ENCODE measurements at places on chromosomes 2 and 18.

- no peak for DNase-seq
Measured at GRCh38 chr2:212078103-212078502, 460.5 kb downstream of the ERBB4 start.

GRCh38 chr2:26401739-26402541, at the start of gene DRC1:
Gene DRC1 (plus strand): TSS chr2:26401920. CDS start chr2:26401990, 70 bp downstream.
- DNase-seq = no peak

GRCh38 chr2:45191976-45192375, 182.7 kb upstream of the SIX2 start:
- DNase-seq = no peak

- no peak for DNase-seq
Measured at GRCh38 chr2:240589850-240590525, 3.5 kb downstream of the CAPN10 start.

DNA sequence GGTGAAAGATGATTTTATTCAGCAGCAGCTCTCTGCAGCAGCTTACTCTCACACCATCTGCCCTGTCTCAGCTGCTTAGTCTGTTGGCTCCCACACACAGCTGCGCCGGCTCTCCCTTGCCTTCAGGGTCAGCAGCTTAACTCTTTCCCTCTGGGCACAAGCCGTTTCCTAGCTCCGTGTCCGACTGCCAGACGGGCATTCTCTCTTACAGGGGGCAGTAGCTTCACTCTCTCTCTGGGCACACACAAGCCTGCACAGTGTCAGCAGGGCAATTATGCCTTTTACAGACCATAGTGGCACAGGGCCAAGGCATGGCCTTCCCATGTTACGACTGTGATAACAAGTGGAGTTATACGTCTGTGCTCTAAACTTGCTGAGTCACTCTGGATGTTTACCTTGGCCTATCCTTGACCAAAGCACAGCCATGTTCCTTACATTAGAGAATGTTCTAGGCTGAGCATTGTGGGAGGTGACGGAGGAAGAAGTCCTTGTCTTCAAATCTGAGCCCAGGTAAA, 31.7 kb downstream of the PCARE start:
- no peak for DNase-seq

GRCh38 chr18:77495982-77496690, 246.5 kb downstream of the GALR1 start:
- no peak for DNase-seq

GRCh38 chr2:46198164-46198883, 98.9 kb upstream of the EPAS1 start:
- no peak for DNase-seq

DNA sequence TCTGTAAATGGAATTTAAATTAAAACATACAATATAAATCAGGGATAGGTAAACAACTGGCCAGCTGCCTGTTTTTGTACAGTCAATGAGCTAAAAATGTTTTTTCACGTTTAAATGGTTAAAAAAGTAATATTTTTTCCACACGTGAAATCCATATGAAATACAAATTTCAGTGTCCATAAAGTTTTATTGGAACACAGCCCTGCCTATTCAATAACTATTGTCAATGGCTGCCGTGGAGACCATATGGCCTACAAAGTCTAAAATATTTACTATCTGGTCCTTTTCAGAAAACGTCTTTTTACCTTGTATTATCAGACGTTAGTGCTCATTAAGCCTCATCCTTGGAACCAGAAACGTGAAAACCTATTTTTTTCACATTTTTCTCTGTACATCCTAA, 1.3 kb downstream of the TMEM17 start:
- no peak for DNase-seq

DNA sequence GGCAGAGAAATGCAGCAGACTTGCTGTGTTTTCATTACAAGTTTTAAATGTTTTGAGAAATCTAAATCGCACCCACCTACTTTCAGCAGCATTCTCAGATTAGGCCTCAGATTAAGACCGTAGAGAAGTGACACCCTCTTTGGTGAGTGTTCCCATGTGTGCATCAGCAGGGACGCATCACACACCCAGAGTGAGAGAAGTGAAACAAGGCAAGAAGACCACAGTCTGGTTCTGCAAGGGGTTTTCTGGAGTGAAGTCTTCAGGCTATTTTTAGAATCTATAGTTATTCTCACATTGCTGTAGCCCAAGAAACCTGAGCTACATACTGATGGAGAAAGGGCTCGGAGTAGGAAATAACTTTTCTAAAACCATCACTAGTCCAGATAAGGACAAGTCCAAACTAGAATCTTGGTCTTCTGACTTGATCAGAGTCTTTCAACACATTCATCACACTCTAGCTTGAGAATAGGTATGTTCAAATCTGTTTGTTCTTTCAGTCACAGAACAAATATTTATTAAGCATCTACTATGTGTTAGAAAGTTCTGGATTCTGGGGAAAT, 1216.6 kb upstream of the PIK3C3 start:
- no peak for DNase-seq

DNA sequence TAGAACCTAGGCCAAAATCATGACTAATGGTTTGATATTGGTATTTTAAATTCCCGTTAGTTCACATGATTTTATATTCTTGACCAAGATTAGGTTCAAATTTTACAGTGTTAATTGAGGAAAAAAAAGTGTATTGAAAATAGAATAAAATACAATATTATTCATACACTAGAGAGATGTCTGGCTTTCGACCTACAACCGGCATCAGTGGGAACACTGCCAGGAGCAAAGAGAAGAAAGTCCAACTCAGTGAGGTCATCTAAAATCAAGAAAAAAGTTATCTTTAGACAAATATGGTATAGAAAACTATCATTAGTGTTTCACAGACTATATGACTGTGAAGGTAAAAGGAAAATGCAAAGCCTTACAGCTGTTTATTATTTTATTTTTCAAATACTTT, 81.5 kb downstream of the PIGN start:
- DNase-seq = no peak

DNA sequence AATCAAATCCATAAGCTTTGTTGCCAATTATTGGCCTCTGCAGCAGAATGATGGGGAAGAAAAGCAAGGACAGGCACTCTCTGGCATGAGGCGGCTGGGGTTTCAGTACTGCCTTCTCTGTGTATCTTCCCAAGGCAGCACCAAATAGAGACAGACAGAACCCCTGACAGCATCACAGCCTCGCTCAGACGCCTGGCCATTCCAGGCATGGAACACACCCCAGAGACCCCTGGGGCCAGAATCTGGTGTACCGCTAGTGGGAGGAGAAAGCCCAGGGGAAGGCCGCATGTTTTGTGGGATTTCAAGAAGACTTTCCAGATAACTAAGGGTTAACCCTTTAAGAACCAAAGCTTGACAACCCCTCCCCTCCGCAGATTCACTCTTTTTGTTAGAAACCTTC, 282.1 kb downstream of the EN1 start:
- no peak for DNase-seq

DNA sequence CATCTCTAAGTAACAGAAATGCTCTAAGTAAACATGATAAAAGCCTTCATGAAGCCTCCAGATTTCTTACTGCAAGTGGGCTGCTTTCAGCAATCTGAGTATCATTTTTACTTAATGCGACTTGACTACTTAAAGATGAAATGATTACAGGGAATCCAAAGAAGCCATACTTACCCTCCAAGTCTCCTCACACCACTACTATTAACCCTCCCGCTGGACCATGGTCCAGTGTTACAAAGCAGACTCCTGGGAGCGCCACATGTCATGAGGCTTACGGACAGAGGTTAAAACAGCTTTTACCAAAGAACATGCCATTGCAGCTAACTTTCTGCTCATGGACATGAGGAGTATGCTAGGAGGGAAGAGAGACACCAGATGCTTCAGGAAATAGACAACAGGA, 46.4 kb downstream of the LPIN2 start:
- DNase-seq = no peak

GRCh38 chr2:180893752-180894151, 86.7 kb upstream of the UBE2E3 start:
- DNase-seq = no peak

DNA sequence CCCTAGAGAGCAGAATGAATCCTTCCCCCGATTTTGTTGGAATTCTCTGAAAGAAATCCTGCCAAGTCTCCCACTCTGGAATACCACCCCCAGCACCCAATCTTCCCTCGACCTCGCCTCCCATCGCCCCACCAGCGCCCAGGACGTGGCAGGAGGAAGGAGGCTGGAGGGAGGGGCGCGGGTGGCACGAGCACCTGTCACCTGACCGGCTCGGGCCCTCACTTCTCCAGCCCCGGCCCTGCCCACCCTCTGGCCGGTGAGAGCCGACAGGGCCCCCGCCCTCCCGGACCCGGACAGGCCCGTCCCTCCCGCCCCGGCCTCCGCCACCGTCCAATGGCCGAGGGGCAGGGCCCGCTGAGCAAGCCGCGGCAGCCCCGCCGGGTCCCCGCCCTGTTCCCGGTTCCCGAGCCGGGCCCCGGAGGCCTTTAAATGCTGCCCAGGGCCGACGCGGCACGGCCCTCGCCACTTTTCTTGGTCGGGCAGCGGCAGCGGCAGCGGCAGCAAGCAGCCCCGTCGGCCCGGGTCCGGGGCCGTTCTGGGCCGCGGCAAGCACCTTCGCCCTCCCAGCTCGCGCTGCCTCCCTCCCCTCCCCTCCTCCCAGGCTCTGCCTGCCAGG, at the start of gene LGALSL:
Gene LGALSL, plus strand, starts transcription at position 393 of the 616 bp plus-strand sequence. CDS start 384 bp downstream, outside the sequence.
- no peak for DNase-seq

- no peak for DNase-seq
Measured at GRCh38 chr2:2744107-2744506, 413.0 kb upstream of the MYT1L start.

DNA sequence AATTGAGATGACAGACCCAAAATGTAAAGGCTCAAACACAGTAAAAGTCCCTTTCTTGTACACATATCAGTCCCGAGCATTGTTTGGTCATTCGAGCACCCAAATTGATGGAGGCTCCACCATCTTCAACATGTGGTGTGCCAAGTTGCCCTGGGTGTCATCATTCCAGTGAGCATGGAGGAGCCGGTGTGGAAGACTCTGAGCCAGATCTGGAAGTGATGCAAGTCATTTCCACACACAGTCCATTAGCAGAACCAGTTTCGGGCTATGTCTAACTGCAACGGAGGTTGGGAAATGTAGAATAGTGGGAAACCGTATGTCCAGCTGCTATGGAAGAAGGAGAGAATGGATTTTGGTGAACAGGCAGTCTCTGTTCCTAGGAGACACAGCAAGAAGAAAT, 40.9 kb upstream of the BZW1 start:
- DNase-seq = no peak

- no peak for DNase-seq
Measured at GRCh38 chr2:53028225-53028624, 739.4 kb upstream of the CHAC2 start.

GRCh38 chr2:151637271-151637781, 97.0 kb downstream of the NEB start:
- peak; percentile 38 for DNase-seq

- DNase-seq = no peak
Measured at GRCh38 chr18:50720325-50720674, 99.5 kb downstream of the MRO start.

GRCh38 chr2:233346930-233347329, 7.4 kb upstream of the DGKD start:
- DNase-seq = no peak

DNA sequence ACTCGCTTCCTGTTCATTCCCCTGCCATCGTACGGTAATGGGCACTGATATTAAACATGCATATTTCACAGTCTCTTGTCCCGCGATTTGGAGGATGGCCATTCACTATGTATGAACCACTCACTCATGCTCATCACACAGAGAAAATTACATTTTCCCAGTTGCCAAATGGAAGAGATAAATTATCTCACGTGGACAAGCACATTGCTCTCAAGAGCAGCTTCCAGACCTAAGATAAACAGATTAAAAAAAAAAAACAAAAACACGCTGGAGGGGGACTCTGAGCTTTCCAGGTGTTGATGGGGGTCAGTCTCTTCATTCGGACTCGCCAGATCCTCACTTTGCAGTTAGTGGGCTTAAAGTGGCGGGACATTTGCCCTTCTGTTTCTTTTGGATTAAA, 1.7 kb upstream of the MAPK4 start:
- DNase-seq = no peak

GRCh38 chr2:220104871-220105351, 477.5 kb downstream of the SLC4A3 start:
- DNase-seq = no peak

- no peak for DNase-seq
Measured at GRCh38 chr18:72833471-72833870, 34.3 kb downstream of the NETO1 start.

DNA sequence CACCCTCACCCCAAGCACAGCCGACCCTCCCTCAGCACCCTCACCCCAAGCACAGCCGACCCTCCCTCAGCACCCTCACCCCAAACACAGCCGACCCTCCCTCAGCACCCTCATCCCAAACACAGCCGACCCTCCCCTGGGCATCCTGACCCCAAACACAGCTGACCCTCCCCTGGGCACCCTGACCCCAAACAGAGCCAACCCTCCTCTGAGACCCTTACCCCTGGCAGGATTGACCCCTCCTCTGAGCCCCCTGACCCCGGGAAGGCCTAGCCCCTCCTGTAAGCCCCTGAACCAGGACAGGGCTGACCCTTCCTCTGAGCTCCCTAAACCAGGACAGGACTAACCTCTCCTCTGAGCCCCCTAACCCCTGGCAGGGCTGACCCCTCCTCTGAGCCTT, 84.4 kb upstream of the RAB6C start:
- DNase-seq = no peak

GRCh38 chr2:105789745-105790460, 45.2 kb downstream of the NCK2 start:
- no peak for DNase-seq

- no peak for DNase-seq
Measured at GRCh38 chr2:69151931-69152330, 139.0 kb downstream of the ANTXR1 start.

DNA sequence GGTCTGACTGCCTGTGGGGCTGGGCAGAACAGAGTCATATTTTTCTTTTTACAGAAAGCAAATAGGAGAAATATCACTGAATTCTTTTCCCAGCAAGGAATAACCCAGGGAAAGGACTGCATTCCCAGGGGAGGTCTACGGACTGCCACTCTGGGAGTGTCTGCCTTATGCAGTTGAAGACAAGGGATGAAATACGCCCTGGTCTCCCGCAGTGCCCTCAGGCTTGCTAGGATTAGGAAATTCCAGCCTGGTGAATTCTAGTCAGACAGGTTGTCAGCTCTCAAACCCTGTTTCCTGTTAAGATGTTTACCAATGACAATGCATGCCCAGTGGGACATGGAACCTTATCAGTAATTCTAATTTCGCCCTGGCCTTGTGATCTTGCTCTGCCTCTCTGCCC, 30.3 kb upstream of the PDK1 start:
- no peak for DNase-seq

GRCh38 chr2:204205082-204205481, 268.5 kb downstream of the ICOS start:
- no peak for DNase-seq

GRCh38 chr2:233202531-233202944, 48.9 kb upstream of the ATG16L1 start:
- no peak for DNase-seq

Measured in stimulated activated CD8-positive, alpha-beta memory T cell treated with anti-CD3 and anti-CD28 coated beads, Interleukin-4, amount 100 ng/mL, for 4 hours (primary cell).